ENCODE measurements at places on chromosomes 12 and 14.

- no peak for DNase-seq
These were observed 1.1 kb downstream of the BRI3BP start for GRCh38 chr12:124994437-124994975.

DNA sequence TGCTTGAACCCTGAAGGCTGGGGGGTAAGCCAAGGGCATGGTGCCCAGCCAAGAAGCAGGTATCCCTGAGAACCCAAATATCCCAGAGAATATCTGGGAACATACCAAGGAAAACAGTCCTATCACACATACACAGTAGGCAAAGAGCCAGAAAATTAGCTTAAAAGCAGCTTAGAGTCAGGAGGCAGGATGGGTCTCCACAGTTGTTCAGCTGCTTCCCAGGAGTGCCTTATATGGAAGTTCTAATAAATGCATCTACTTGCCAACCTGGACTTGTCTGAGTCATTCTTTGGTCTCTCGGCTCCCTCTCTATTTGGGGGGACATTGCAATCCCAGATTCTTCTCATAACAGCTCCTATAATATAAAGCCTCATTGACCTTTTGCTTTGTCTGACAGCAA is 9.0 kb upstream of the GPR135 start:
- no peak for DNase-seq

- peak; percentile 49 for DNase-seq
These were observed 970 bp downstream of the CDH24 start for GRCh38 chr14:23056145-23056955.

DNA sequence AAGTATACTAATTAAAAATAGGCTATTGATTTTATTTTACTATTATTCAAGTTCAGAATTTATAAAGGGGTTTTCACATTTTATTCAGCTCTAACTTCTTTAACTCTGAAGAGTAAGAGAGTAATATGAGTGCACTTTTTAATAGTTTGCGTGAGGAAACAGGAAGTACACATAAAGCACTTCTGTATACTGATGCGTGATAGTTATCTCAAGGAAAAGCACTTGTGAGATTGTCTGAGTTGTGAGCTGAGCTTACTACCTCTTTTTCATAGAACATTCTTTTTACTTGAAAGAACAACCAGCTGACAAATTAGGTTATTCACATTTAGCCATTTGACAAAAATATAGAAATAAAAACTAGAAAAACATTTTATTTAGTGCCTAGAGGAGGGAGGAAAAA is 1.9 kb downstream of the RAD51AP1 start:
- DNase-seq: no peak

DNA sequence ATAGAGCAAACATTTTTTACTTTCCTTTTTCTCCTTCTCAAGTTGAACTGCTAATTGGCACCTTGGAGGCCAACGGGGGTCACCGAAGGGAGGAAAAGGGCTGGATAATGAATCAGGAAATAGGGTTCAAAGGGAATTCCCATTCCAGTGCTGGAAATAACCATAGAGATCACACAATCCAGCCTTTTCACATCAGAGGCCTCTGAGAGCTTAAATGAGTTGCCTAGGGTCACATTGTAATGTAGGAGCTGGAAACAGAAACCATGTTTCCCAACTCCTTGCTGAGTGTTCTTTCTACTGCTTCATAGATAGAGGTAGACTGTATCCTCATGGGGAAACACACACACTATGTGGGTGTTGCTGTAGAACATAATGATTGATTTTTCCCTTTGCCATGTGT is 60.6 kb upstream of the DDHD1 start:
- no peak for DNase-seq

DNA sequence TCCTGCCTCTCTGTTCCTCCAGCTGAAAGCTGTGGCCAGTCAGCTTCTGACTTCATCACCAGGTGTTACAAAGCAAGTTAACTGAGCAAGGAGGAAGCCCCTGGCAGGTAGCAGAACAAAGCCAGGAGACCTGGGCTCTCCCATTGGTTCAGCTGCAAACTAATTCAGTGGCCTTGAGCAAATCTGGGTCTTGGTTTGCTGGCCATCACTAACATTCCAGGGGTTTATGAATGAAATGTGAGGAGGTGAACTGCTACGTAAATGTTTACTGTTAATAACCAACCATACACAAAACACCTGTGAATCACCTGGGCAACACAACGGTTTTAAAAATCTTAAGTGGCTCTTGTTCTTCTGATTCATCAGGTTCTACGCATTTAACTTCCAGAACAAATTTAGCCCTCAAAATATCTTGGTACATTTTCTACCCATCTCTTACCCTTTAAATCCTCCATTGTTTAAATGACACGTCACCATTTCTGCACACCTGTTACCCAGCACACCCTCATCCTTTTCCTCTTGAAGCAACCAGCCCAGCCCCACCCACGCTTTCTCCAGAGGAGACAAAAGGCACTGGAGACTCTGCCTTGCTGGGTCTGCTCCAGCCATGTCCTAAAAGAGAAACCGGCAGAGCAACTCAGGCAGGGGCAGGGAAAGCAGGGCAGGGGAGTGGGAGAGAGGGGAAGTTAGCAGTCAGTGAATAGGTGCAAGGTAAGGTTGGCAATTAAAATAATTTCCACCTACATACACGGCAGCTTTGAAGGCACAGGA is 49.3 kb upstream of the TSPAN11 start:
- no peak for DNase-seq

DNA sequence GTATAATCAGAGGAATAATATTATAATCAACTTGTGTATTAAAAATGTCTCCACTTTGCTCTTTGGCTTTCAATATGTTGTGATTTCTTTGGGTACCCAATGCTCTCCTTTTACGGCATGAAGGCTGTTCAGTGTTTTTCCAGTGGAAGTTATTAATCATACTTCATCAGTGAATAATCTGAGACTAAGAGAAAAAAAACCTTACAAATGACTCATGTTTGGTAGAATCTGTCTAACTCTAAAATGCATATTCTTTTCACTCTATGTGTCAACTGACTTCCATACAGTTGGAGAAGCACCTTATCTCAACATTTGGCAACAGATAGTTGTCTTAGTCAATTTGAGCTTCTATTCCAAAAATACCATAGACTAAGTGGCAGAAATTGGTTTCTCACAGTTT is 82.2 kb downstream of the PTPRO start:
- DNase-seq: no peak

DNA sequence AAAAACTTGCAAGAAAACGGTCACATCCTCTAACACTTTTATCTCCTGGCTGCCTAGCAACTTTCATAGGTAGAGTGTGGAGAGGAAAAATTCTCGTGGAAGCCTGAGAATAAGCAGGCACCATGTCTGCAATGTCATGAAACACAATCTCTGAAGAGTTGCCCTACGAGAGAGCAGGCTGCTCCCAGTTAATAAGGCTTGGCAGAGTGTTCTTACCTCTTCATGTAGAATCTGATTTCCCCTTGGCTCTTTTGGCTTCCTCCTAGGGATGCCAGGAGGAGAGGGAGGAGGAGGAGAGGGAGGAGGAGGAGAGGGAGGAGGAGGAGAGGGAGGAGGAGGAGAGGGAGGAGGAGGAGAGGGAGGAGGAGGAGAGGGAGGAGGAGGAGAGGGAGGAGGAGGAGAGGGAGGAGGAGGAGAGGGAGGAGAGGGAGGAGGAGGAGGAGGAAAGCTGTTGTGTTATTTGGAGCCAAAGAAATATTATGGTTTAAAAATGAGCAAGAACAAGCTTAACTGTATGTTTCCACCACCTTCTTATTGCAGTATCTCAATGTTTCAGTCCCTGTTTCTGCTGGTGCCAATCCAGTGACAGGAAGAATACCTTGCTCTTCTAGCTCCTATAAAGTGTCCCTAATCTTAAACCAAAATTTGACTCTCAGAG is 52.9 kb downstream of the EGLN3 start:
- no peak for DNase-seq

- DNase-seq: no peak
These were observed 103.7 kb upstream of the PDE3A start for GRCh38 chr12:20264608-20265114.

- DNase-seq: no peak
These were observed 164.6 kb downstream of the SLC15A5 start for GRCh38 chr12:16112612-16113560.

- no peak for DNase-seq
These were observed 1.2 kb upstream of the FGD4 start for GRCh38 chr12:32398181-32398580.

GRCh38 chr12:57128519-57129247 is 400 bp downstream of the LRP1 start:
- no peak for DNase-seq

GRCh38 chr12:115078334-115078733 is 394.4 kb upstream of the TBX3 start:
- DNase-seq: no peak

- DNase-seq: no peak
These were observed 14.6 kb downstream of the GPR84 start for GRCh38 chr12:54349679-54350078.

DNA sequence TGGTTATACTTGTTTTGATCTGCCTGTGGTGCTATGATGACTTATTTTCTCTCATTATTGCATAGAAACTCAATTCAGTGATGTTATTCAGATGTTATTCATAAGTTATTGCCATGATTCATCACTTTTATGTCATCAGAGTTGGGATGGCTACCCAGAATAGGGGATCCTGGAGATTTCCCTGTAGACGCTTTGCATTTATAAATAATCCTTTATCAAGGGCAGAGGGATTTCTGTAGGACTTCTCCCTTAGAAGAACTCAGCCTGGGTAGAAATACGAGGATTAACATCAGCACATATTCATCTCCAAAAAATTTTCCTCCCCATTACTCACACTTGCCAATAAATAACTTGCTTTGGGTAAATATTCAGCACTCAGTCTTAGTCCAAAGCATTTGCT is 4.9 kb downstream of the GPRC5A start:
- DNase-seq: no peak

- no peak for DNase-seq
These were observed 11.7 kb upstream of the RAD51AP1 start for GRCh38 chr12:4526923-4527546.

- DNase-seq: no peak
These were observed 433.4 kb upstream of the OR4E1 start for GRCh38 chr14:22106700-22107697.

DNA sequence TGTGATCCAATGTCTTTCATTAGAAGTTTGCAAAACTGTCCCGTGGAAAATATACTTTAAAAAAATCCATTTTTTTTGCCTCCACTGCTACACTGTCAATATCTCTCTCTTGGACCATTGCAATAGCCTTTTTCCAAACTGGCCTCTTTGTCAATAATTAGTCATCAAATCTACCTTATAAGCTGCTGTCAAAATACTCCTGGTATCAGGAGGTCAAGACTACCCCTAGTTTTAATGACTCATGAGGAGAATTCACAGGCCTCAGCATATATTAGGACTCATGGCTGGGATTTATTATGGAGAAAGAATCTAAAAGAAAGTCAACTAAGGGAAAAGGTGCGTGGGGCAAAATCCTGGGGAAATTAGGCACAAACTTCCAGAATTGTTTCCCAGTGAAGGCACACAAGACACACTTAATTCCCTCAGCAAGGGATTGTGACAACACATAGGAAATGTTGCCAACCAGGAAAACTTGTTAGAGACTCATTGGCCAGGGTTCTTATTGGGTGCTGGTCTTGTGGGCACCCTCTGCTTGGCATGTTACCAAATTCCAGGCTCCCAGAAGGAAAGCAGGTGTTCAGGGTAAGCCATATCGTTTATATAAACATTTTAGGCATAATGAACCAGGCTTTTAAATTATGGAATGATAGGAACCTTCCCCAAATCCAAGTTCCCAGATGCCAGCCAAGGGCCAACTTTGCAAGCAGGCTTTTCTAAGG is 56.1 kb downstream of the TMEM117 start:
- DNase-seq: no peak

DNA sequence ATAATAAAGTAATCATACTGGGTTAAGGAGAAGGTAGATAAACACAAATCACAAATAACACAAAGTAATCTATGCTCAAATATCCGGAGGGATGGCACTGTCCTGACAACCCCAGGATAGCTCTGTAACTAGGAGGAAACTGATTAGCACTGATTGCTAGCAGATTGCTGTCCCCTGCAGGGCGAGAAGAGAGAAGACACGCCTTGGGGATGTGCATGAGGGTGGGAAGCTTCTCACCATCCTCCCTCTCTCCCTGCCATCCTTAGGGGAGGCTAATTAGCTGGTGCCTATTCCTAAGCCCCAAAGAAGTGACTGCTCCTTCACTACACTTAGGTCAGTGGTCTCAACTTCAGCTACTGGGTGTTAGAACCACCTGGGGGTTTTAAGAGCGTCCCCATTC is 27.0 kb upstream of the TMEM260 start:
- DNase-seq: no peak

DNA sequence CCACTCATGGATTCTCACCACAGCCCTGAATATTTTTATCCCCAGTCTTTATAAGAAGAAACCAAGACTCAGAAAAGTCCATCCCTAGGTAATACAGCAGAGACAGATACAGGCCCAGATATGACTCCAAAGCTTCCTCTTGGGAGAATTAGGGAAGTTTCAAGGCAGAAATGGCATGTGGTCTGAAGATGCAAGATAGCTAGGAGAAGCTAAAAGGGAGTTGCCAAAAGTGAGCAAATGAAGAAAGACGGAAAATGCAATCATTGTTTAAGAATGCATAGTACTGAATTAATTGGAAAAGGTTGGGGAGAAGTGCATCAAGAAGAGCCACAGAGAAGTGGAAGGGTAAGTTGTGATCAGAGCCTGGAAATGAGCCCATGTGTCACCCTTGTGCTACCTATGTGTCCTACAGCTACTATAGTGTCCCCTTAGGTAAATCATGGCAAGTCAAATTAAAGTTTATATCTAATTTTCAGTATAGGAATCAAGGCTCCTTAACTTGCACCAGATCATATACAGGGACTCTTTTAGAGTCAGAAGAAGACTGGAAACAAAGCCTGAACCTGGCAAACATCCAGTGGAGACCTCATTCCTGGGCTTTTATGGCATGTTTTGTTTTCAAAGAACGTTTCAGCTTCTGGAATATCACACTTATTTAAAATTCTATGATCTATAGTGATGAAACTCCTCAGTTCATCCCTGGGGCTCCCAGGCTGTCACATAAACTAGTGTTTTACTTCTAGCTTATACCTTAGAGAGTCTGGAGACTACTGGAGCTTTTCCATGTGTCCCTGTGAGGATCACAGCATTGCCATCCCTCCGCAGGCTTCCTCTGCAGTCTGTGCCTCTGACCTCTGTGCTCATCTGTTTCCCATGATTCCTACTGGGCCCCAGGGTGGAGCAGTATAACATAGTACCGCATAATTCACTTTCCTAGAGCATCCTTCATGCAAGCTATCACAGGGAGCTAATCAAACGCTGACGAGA is 189.0 kb upstream of the CDKN3 start:
- no peak for DNase-seq

DNA sequence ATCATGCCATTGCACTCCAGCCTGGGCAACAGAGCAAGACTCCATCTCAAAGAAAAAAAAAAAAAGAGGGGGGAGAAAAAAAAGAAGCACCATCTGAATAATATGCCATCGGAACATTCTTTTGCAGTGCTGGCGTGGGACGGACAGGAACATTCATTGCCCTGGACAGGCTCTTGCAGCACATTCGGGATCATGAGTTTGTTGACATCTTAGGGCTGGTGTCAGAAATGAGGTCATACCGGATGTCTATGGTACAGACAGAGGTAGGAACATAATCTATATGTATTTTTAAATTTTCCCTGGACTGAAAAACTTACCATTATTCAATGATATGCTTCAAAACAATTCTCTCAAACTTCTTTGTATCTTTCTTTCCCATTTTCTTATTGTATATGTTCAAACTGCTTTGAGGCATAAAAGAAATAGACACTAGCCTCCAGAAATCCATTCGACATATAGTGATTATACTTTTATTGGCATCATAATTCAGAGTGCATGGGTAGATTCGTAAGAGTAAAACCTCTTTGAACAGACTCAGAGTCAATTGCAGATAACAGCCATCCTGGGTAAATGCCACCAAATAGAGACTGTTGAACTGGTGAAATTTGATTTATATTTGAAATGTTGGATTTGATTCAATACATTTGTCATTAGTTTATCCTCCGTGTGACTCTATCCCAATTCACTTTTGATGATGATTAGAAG is 199.7 kb downstream of the EPS8 start:
- no peak for DNase-seq
